ENCODE measurements at places on chromosomes 13 and 19.

DNA sequence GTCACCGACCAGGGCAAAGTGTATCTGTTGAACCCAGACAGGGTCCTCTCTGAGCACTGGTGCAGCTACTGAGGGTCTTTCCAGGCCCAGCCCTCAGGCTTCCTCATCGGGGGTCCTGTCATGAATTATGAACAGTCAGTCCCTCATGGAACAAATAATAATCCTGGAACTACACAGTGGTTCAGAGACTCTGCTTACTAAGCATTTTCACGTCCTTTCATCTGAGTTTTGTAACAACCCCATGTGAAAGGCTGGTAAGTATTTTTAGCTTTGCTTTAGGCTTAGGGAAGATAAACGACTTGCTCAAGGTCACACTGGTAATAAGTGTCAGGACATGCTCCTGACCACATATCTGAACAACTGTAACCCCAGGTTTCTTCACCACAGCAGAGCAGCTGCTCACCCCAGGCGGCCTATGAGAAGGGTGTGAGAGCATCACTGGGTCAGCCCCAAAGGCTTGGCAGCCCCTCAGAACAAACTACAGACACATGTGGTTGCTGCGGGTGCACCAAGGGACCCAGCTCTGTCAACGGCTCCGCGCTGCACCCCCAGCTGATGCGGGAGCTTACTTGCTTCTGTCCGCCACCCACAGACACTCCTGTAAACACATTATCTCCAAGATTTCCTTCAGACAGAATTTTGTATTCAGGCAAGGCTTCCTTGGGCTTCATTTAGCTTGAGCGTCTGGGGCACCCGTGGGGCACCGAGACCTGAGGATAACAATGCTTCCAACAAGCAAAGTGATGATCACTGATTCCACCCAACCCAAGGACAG, 19.4 kb upstream of the GSX1 start:
- no peak for DNase-seq

DNA sequence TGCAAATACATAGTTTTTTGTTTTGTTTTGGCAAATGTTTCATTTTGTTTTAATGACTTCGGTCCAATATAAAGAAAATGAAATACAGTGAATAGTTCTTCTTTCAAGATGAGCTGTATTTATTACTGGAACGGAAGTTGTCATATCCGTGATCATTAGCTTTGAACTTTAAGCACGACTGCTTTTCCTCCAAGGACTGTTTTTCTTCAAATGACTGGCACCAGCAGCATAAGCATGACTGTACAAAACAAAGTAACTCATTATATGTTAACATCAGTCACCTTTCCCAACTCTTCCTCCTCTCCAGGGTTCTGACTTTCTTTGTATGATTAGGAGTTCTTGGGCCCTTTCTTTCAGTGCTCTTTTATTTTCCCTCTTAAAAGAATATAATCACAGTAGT, 20.5 kb downstream of the EDNRB start:
- DNase-seq, result no peak

DNA sequence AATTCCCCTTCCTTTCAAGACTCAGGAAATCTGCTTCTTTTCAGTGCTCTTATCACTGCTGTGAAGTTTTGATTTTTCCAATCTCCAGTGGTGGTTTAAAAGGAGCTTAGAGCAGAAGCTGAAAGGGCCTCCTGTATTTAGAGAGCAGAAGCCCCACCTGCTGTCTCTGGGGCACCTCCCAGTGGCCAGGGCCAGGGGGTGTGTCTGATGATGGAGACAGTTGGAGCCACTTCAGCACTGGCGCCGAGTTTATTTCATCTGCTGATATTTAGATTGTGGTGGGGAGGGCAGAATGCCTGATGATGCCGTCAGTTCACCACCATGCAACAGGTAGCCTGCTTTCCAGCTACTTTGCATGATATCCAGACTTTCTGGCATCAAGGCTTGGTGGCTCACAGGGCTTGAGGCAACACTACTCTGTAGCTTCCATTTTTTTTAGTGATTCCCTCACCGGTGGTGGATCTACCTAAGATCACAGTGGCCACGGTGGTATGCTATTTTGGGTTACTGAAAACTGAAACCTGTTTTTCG, 371.9 kb downstream of the KCNRG start:
- DNase-seq, result peak; percentile 72

DNA sequence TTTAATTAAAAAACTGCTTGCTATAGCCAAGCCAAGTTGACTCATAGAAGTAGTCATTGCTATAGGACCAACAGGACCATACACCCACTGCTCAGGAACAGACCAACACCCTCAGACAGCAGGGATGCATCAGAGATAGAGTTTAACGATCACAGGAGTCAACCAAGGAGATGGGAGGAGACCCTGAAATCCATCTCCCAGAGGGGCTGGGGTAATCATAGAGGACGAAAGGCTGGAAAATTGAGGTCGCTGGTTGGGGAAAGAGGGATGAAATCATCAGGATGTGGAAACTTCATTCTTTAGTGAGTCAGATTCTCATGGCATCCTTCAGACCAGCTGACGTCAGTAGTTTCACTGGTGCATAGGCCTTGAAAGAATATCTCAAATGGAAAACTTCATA, 160.4 kb upstream of the GPC6 start:
- DNase-seq, result no peak
